ENCODE measurements at places on chromosomes 7 and 10. TPM values are rescaled to one million over a fixed set of nuclear protein-coding genes. Genes with fewer than 3 reads are reported as not detected.

CYP26C1 gene
- not detected for total RNA-seq

CPED1 gene
- 0.23 TPM for total RNA-seq

HILPDA gene
- total RNA-seq, result 38.5 TPM

MAPK8 gene
- 73.6 TPM for total RNA-seq

FUOM gene
- total RNA-seq, result 33.9 TPM

SLC37A3 gene
- 87.4 TPM for total RNA-seq

EPDR1 gene
- 13.8 TPM for total RNA-seq

BTBD16 gene
- total RNA-seq, result not detected

RARRES2 gene
- 169 TPM for total RNA-seq

MEOX2 gene
- total RNA-seq, result 2.1 TPM

CTAGE4 gene
- 3.4 TPM for total RNA-seq

PARP12 gene
- total RNA-seq, result 7.8 TPM

MKLN1 gene
- 31.5 TPM for total RNA-seq

PIK3AP1 gene
- 2.3 TPM for total RNA-seq

PRXL2A gene
- 31.8 TPM for total RNA-seq

HOGA1 gene
- not detected for total RNA-seq

SLC39A12 gene
- total RNA-seq, result not detected

PIP gene
- total RNA-seq, result not detected

GPR22 gene
- not detected for total RNA-seq

SYNPO2L gene
- not detected for total RNA-seq

GNGT1 gene
- total RNA-seq, result not detected

NAT16 gene
- not detected for total RNA-seq

OR6B1 gene
- not detected for total RNA-seq

SRRM3 gene
- 9.2 TPM for total RNA-seq

NANOS1 gene
- total RNA-seq, result 7.8 TPM

TAS2R39 gene
- not detected for total RNA-seq

INTS15 gene
- total RNA-seq, result 30.6 TPM

DNAJC2 gene
- 40.1 TPM for total RNA-seq

CFTR gene
- total RNA-seq, result 1.2 TPM

AGK gene
- 37.9 TPM for total RNA-seq

SKIDA1 gene
- 2.3 TPM for total RNA-seq

ZP3 gene
- 4.3 TPM for total RNA-seq

DUSP5 gene
- total RNA-seq, result 35.0 TPM

NFKB2 gene
- total RNA-seq, result 19.0 TPM

LIPF gene
- total RNA-seq, result not detected

CHST15 gene
- total RNA-seq, result 11.2 TPM

ICA1 gene
- 45.2 TPM for total RNA-seq

ANXA7 gene
- total RNA-seq, result 71.4 TPM

TSPAN12 gene
- 14.7 TPM for total RNA-seq

CDCA7L gene
- 202 TPM for total RNA-seq

SCART1 gene
- total RNA-seq, result 0.59 TPM

ACTR3C gene
- total RNA-seq, result 1.5 TPM

CALY gene
- 1.0 TPM for total RNA-seq

ACSL5 gene
- total RNA-seq, result not detected

P4HA1 gene
- total RNA-seq, result 27.1 TPM

COL26A1 gene
- 51.7 TPM for total RNA-seq

TLX1 gene
- total RNA-seq, result not detected

FBH1 gene
- total RNA-seq, result 90.8 TPM

HGF gene
- total RNA-seq, result 1.1 TPM

DDX21 gene
- 209 TPM for total RNA-seq

LEP gene
- not detected for total RNA-seq

ADGRA1 gene
- 0.66 TPM for total RNA-seq

AEBP1 gene
- 42.0 TPM for total RNA-seq

C10orf67 gene
- not detected for total RNA-seq

ANKRD7 gene
- total RNA-seq, result not detected

CDK5 gene
- total RNA-seq, result 19.8 TPM

SFR1 gene
- total RNA-seq, result 8.3 TPM

OR2A7 gene
- 1.6 TPM for total RNA-seq

AKR1C3 gene
- total RNA-seq, result 6.9 TPM

CRYGN gene
- total RNA-seq, result 0.59 TPM
